ENCODE measurements at places on chromosomes 6 and 20. TPM values are rescaled to one million over a fixed set of nuclear protein-coding genes. Genes with fewer than 3 reads are reported as not detected.
A peak's percentile ranks its signal among the peaks of the same experiment; 100 is the strongest.

DNA sequence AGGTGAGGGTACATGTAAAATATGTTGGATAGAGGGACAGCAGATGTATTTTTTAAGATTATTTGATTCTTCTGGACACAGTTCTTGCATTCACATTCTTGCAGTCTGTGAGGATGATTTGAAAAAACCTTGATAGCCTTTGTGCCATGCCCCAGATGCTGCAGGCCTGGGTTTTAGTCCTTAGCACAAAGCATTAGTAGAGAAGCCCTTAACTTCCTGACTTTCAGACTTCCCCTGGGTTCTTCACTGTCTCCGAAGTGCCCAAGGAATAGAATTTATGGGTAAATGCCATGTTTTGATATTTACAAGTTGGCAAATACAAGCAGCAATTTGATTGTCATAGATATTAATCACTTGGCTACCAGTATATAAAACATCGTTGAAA, 67.6 kb upstream of the SUPT3H start:
- DNase-seq: no peak

- no peak for DNase-seq
Observed at GRCh38 chr6:165635965-165636364, 27.1 kb downstream of the PDE10A start.

GRCh38 chr20:3781153-3781910, at the start of gene SPEF1:
SPEF1 (minus strand) TSS chr20:3781448; CDS start chr20:3781287, 161 bp downstream.
- DNase-seq: peak; percentile 95

GRCh38 chr6:90695316-90695715, 108.4 kb upstream of the MAP3K7 start:
- DNase-seq: no peak

DNA sequence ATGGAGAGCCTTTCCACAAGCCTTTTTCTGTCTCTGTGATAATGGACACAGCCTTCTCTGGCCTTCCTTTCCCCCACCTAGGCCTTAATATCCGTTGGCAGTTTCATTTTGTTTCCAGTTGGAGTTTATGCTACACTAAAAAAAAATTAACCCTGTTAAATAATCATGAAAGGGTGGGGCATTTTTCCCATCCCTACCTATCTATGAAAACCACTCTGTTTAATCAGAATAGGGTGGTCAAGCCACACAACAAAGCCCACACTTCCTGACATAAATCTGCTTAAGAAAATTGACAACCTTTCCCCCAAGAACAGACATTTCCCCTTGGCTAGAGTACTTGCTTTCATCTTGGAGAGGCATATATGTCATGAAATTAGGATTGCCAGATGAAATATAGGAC, 14.2 kb downstream of the TXLNB start:
- DNase-seq: no peak

DNA sequence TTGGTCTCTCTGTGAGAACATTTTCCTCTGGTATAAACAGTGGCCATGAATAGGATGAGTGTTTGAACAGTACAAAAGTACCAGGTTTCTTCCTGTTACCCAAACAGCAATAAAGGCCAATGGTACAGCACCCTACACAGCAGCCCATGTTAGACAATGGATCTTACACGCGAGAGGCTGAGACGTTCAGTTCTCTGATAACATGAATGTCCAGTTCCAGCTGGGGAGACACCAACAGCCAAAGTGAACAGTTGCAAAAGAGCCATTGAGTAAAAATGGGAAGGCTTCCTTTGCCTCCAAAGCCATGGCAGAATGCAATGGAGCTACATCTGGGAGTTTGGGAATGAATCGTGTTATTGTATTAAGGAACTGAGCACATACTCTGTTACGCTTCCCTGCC, 246.8 kb upstream of the SGK1 start:
- no peak for DNase-seq

GRCh38 chr6:130306377-130306776, 59.4 kb upstream of the TMEM200A start:
- no peak for DNase-seq

DNA sequence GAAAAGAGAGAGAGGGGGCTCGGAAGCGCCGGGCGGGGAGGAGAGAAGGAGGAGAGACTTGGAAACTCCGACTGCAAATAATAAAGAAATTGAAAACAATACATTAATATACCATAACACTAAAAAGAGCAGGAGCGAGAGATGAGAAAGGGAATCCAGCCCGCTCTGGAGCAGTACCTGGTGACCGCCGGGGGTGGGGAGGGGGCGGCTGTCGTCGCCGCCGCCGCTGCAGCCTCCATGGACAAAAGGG, 338 bp downstream of the E2F3 start:
- no peak for DNase-seq

DNA sequence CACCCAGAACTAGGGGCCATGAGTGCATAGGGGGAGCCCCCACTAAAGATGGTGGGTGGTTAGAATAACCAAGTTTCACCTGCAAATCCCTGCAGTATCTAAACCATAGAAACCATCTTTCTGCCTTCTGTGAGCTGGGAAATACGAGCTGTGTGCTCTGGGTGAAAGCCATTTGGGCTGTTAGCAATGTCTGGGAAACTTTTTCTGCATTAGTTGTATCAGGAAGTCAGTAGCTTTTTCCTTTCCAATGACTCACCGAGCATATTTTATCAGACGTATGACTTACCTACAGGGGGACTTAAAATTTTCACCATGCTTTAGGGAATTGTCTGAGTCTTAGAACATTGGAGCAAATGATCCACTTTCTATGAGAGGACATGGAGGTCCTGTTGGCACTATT, 584.0 kb downstream of the QKI start:
- DNase-seq: no peak

- no peak for DNase-seq
Observed at GRCh38 chr6:15364401-15365037, 118.7 kb downstream of the JARID2 start.

Gene AAR2
- 47.3 TPM for polyA plus RNA-seq

GRCh38 chr6:163291622-163292021, 122.9 kb upstream of the QKI start:
- DNase-seq: no peak

DNA sequence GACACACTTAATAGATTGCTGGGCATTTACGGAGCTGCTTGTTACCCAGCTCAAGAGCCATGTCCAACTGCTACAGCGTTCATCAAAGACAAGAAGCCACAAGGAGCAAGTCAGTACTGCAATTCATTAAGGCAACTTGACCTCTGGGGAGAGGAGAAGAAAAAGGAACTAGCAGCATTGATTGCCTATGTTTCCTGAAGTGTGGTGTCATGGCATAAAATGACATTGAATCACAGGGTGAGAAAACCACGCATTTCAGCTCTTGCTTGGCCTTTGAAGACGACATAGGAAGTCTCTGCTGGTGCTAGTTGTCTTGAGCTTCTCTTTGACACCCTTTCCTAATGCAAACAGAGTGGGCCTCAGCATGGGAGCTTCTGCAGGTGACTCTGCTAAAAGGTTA, 139.1 kb downstream of the CDH26 start:
- DNase-seq: no peak

GRCh38 chr6:139927236-139927635, 552.8 kb upstream of the CITED2 start:
- DNase-seq: no peak

Gene TRDN
- 1.9 TPM for polyA plus RNA-seq

DNA sequence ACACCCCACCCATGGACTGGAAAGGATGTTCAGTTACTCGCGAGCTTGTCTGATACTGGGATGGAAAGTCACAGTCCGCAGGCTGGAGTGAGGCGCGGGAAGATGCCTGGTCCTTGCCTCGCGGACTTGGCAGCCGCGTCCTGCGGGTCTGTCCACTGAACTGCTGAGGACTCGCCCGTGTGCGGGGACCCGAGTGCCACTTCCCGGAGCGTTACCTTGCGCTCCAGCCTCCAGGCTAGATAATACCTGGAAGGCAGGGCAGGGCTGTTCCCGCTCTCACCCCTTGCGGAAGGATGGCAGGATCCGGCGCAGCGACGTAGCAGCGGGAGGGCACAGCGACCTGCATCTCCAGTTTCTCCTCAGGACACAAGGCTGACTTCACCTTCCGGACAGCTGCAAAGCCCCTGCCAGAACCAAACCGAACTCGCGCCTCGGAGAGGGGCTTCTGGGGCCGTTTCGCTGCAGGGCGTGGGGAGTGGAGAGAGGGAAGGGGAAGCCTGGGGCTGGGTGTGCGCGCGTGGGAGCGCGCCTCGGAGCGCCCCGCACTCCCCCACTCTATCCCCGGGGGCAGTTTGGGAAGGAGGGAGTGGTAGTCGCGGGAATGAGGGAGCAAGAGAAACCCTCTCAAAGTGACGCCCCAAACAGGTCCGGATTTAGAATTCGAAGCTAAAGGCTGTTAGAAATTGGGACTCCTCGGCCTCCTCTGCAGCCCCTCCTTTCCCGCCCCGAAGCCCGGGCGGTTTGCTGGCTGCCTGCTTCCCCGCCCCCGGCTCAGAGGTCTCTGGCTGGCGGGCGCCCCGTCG, at the start of gene KCNQ5:
TSS of gene KCNQ5 (plus strand) at position 774 of the 803 bp plus-strand sequence.
- DNase-seq: no peak

DNA sequence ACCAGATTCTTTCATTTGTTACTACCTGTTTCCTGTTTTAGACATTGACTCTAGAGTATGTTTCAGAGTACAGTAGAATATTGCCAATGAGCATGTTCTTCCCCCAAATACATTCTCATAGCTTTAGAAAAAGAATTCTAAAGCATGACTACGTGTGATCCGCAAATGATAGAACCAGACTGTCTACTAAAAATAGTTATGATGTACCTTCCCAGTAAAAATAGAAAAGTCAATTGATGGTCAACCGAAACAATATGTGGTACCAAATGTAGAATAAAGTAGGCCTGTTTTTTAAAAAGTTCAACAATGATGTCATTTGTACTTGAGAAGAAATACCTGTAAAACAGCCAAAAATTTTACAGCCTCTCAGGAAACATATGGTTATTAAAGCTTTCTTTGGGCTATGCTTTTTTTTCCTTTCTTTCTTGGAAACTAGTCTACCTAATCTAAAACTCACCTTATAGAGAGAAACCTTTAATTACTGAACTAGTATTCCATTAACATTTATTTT, 130.1 kb upstream of the MTHFD1L start:
- no peak for DNase-seq

DNA sequence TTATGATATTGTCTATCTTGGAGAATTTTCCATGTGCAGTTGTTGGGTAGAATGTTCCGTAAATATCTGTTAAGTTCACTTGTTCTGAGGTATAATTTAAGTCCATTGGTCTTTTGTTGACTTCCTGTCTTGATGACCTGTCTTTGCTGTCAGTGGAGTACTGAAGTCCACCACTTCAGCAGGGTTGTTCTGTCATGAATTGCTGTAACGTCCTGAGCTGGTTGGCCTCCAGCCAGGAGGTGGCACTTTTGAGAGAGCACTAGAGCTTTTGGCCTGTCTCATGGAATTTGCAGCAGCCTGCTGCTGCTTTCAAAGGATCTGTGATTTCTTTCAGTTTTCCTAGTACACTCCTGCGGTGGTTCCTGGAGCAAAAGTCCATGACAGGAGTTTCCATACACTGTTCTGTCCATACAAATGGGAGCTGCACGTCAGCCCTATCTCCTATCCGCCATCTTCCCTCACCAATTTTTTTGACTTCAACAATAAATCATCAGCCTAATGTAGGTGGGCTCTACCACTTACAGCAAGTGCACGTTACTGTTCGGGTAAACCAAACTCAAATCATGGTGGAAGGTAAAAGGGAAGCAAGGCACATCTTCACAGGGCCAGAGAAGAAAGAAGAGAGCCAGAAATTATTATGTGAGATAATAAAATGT, 46.9 kb upstream of the TRERF1 start:
- no peak for DNase-seq

DNA sequence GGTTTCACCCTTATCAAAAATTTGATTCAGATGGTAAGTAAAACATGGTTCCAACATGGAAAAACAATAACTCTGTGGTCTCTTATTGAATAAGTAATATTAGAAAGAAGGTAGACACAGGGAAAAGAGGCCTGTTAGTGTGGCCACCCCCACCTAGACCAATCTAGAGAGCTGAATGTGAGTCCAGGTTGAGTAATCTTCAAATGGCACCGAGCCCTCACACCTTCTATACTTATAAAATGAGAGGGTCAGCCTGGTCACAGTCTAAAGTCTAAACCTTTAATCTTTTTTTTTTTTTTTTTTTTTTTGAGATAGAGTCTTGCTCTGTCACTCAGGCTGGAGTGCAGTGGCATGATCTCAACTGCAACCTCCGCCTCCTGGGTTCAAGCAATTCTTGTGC, 6.9 kb downstream of the FAM184A start:
- no peak for DNase-seq

GRCh38 chr6:91213229-91213901, 626.5 kb upstream of the MAP3K7 start:
- DNase-seq: no peak

Gene NT5E
- 3.0 TPM for polyA plus RNA-seq

GRCh38 chr6:22466665-22467245, 102.6 kb upstream of the HDGFL1 start:
- no peak for DNase-seq

Gene BLTP3A
- polyA plus RNA-seq: 16.3 TPM

DNA sequence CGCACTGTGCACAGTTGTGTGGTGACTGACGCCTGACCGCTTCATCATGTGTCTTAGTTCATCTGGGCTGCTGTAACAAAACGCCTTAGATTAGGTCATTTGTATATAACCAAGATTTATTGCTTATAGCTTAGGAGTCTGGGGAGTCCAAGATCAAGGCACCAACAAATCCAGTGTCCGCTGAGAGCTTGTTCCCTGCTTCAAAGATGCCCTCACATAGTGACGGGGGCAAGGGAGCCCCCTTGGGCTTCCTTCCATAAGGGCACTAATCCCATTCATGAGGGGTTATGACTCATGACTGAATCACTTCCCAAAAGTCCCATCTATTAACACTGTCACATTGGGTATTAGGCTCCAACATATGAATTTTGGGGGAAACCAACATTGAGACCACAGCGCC, 34.6 kb downstream of the CYP24A1 start:
- DNase-seq: no peak

DNA sequence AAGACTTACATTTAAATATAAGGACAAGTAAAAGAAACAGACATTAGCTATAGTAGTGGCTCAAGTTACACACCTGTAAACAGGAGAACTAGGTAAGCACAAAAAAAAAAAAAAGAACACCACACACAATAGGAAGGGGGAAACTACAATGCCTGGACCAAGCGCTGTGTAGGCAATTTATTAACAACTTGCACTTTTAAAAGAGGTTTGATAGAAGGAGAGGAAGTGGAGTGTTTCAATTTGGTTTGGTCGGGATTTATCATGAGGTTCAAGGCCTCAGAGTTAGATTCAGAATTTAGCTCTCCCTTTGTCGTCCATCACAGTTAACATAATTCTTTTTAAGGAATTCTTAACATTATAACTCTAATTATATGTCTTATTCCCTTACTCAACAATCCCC, 1.1 kb upstream of the USP49 start:
- DNase-seq: no peak

Gene PRR18
- 0.30 TPM for polyA plus RNA-seq

GRCh38 chr20:63681609-63682142, 14.8 kb upstream of the TNFRSF6B start:
- no peak for DNase-seq

- no peak for DNase-seq
Observed at GRCh38 chr20:62487561-62488354, 12.0 kb upstream of the GATA5 start.

DNA sequence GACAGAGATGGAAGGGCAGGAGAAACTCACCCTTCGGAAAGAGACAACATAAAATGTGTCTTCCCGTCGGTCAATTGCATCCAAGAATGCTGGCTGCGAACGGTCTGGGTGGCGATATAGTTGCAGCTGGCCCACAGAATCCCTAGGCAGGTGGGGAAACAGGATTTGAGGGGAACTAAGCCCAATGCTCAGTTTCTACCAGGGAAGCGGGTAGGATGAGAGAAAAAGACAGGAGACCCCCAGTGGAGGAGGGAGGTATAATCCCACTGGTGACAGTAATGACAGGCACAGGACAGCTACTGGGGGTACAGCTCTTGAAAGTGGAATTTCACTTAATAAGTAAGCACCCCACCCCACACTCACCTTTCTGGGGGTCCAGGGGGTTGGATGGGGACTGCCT, 7.5 kb upstream of the TNXB start:
- DNase-seq: no peak
